HFFc6 (cell line): ENCODE measurements at places on chromosomes 4 and X. TPM values are rescaled to one million over a fixed set of nuclear protein-coding genes. Genes with fewer than 3 reads are reported as not detected.
A peak's percentile ranks its signal among the peaks of the same experiment; 100 is the strongest.

TLR3 gene
- 0.37 and 0.57 TPM in 2 replicates for total RNA-seq

GRCh38 chr4:27276307-27277073 is 415.8 kb downstream of the STIM2 start:
- no peak for DNase-seq

- no peak for DNase-seq
Measured at GRCh38 chrX:82127228-82128123, 925.6 kb downstream of the SH3BGRL start.

GRCh38 chrX:133365871-133366611 is 49.2 kb downstream of the GPC4 start:
- DNase-seq, result no peak

DNA sequence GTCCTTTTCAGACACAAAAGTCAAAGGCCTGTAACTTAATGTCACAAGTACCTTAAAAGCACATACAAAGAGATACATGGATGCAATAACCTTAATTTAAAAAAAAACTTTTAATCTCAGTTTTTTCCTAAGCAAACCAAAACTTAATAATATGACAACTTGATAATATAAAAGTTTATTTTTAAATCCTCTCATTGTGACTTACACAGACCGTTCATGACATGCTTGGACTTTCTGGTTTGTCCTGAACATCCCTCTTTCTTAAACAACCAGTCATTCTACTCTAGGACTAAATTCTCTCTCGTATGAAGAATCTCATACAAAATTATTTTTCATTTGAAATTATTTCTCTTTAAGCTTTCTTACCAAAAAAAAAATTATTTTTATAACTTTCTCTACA is 43.1 kb upstream of the CYP2U1 start:
- no peak for DNase-seq

POU4F2 gene
- not detected in 3 replicates for total RNA-seq

DNA sequence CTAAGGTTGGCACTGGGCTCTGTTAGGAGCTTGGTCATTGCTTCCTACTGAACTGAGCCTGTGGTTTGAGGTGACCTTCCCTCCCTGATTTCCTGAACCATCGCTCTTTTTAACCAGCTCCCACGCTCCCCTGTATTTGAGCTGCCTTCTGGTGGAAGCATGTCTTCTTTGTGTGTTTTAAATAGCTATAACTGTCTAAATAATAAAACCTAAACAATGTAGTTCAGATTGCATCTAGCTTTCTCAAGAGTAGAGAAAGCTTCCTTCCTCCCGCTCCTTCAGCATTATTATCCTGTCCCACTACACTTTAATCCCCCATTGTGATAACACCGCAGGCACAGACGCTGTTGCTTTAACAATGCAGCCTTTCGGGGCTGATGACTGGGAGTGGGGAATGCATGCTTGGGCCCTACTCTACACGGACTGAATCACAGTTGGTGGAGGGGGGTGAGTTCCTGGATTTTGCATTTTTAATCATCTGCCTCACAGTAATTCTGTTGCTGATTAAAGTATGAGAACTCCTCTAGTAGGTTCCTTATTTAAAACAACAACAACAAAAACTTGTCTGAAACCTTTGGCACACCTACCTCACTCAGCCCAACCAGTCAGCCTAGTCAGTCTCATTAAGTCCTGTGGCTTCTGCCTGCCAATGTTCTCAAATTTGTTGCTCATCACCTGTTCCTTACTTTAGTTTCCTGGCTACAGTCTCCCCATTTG is 6.6 kb downstream of the SMS start:
- peak; percentile 37 for DNase-seq

DNA sequence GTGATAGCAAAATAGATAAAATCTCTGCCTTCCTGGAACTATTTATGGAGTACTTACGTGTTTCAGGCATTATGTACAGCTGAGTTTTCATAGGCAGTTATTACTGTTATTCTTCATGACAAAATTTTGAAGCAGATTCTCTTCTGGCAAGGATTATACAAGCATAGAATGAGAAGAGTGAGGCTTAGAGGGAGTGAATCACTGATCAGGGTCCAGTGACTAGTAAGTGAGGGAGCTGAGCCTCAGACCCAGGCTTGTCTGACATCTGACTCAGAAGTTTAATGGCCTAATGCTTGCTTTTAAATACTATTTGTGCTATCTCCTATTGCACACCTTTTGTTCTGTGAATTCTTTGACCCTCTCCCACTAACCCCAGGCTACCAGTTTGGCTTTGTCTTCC is 110.6 kb downstream of the DTHD1 start:
- no peak for DNase-seq
